ENCODE measurements at places on chromosomes 3 and 15.

DNA sequence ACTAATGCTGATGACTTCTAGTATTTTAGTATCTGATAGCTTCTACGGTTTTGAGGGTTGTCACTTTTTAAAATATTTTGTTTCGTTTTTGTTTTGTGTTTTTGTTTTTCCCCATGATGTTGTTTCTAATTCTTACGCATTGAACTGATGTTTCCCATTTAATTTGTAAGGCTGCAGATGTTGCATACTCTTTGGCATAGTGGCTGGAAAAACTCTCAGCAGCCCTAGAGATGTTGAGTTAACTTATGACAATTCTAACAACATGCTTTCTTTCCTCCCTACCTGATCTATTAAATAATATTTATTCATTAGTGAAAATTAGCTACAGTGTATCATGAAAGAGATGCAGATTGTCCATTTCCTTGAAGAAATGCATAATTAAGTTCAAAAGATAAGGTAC, 559.3 kb upstream of the GRM7 start:
- DNase-seq: no peak

GRCh38 chr3:38129058-38129457, 7.9 kb downstream of the ACAA1 start:
- no peak for DNase-seq

GRCh38 chr15:40096094-40096891, 12.4 kb downstream of the BMF start:
- DNase-seq: no peak

DNA sequence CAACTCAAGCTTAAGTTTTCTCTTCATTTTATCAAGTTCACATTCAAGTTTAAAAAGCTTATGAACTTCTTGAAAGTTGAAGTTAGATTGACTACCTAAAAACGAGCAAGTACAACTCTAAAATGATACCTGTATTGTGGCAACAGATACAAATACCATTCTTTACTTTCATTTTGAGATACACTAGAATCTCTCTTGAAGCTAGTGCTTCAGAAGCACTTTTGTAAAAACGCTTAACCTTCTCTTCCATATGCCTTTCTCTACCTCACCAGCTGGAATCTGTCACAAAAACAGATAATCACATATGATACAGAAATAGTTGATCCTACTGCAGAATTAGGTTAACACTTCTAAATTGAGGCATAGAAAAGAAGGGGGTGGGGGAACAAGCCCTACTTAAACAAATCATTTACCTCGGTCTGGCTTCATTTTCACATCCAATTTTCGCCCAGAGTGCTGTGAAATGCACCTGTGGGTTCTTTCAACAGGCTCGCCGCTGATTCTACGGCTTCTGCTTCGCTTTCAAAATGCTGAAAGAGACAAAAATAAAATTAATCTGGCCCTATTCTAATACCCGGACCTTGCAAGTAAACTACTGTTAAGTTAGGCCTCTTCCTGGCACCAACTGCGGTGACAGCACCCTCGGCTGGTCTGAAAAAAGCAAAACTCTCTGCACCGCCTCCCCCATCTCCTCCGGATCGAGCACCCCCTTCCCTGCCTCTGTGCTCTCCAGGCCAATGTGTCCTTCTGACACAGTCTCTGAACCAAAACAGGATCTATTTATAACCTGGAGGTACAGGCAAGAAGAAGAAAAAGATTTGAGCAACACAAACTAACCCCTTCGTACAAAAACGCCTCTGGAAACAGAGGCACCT, 1.4 kb downstream of the ATOSA start:
- peak; percentile 25 for DNase-seq
